ENCODE measurements at places on chromosomes 2 and 18.

GRCh38 chr2:99697811-99698568 lies 208.2 kb upstream of the REV1 start:
- no peak for DNase-seq

DNA sequence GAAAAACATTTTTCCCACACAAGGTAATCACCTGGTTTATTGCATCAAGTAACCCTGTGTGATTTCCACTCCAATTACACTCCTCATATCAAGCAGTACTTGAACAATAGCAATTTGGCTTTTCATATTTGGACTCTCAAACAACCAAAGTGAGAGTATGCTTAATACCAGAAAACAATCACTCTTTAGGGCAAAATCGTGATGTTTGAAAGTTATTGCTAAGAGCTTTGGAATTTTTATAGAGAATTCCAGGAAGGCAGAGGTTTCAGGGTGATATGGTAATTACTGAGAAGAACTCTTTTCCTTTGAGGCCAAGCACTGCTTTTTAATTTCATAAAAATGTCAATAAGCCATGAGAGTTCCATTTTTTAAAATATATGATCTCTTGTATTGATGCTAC lies 779.5 kb upstream of the LRRTM1 start:
- DNase-seq = no peak

- no peak for DNase-seq
These were observed 78.3 kb downstream of the RNF144A start for GRCh38 chr2:6995391-6996097.

GRCh38 chr2:84038866-84039265 lies 420.2 kb downstream of the SUCLG1 start:
- no peak for DNase-seq

DNA sequence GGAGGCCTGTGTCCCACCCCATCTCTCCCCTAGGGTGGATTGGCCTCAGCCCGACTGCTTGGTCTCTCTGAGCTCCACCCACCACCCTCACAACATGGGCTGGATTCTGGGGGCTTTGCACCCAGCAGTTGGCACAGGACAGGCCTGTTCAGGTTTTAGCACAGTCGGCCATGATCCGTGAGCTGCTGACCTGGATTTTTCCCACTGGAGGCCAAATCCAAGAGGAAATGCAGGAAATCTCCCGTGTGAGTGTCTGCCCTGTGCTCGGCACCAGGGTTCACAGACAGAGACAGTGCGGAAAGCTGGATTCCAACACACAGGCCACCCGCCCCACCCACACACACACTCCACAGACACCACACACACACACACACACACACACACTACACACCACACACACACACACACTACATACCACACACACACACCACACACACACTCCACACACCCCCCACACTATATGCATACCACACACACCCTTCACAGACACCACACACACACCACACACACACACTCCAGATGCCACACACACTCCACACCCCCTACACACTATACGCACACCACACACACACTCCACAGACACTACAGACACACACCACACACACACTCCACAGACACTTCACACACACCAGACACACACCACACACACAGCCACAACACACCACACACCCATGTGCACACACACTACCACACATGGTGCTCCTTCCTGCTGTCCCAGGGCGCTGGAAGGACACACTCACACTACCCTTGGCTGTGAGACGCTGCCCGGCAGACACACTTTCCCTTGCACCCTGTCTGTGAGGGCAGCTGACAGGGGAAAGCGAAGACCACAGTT lies 14.1 kb downstream of the MBP start:
- no peak for DNase-seq

GRCh38 chr18:33424266-33424946 lies 16.1 kb downstream of the CCDC178 start:
- DNase-seq = no peak

- DNase-seq = no peak
These were observed 9.6 kb upstream of the ZAP70 start for GRCh38 chr2:97703741-97704140.

GRCh38 chr2:79702905-79703304 lies 190.1 kb downstream of the CTNNA2 start:
- no peak for DNase-seq

DNA sequence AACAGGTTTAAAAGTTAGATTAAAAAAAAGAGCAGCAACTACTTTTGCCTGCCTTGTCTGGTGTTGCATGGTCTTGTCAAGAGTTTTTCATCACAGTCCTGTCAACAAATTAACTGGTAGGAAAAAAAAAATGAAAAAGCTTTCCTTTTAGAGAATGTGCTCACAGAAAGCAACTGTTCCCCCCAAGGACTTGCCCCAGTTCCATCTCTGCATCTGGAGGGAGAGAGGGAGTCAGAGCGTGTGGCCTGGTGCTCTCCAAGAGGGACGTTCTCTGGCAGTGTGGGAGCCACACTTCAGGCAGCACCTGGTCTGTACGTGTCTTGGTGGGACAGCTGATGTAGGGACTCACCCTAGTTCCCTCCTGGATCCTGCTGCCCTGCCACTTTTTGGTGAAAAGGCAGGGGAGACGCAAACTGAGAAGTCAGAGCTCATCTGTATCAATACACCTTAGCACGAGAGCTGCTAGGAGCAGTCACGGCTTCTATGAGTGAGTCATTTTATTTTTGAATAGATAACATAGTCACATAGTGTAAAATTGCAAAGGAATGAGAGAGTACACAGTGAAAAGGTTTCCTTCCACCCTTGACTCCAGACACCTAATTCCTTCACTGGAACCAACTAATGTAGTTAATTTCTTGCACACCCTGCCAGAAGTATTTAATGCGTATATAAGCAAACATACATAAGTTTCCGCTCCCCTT lies 172.5 kb upstream of the MGAT5 start:
- DNase-seq = no peak

DNA sequence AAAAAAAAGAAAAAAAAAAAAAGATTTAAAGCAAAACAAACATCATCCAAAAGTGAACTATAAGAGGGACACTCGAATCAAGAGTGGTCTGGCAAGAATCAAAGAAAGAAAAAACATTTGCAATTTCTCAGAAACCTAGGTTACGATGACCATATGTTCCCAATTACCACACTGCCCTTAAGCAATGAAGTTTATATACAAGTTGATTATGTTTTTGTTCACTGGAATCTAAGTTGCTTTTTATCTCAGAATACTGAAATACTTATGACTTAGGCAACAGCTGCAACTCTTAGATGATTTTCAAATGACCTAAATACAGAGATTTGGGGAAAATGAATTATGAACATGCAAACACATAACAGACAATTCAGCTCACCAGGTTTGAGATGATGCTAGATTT lies 597.1 kb upstream of the CHAC2 start:
- DNase-seq = no peak

- DNase-seq = no peak
These were observed 126.2 kb upstream of the TMEM200C start for GRCh38 chr18:6021306-6022073.

DNA sequence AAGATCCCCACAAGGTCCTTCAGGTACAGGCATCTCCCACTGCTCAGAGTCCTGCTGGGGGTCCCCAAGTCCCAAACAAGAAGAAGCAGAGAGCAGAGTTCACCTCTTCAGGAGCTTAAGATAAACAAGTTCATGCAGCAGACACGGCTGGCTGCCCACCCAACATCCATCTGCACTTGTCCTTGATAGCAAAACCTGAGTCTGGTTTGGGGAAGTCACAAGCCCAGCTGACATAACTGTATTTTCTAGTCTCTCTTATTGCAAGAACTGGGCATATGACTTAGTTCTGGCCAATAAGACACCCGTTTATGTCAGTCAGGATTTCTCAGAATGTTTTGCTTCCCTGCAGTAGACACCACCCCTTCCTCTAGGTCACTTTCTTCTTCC lies 31.8 kb downstream of the AFF3 start:
- peak; percentile 64 for DNase-seq

- DNase-seq = no peak
These were observed 123.5 kb upstream of the ZFP36L2 start for GRCh38 chr2:43349904-43350303.

GRCh38 chr2:18804536-18804935 lies 215.2 kb upstream of the NT5C1B start:
- DNase-seq = no peak

GRCh38 chr2:105005181-105005951 lies 32.5 kb upstream of the MRPS9 start:
- DNase-seq = no peak

DNA sequence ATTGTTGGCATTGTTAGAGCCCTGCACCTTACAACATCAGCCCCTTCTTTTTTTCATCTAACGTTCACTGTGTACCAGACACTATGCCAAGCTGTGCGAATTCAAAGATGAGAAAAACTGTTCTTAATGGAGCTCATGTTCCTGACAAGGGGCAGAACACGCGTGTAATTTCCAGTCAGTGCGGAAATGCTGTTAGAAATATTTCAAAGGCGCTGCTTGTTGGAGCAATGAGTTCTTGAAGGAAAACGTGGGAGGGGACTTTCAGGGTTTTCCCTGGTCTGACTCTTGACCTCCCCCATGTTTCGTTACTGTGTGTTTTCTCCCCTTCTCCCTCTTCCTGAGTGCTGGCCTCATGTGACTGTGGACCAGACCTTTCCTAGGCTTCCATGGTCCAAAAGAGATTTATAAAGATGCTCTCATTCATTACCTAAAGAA lies 1.5 kb downstream of the MTHFD2 start:
- DNase-seq = no peak

DNA sequence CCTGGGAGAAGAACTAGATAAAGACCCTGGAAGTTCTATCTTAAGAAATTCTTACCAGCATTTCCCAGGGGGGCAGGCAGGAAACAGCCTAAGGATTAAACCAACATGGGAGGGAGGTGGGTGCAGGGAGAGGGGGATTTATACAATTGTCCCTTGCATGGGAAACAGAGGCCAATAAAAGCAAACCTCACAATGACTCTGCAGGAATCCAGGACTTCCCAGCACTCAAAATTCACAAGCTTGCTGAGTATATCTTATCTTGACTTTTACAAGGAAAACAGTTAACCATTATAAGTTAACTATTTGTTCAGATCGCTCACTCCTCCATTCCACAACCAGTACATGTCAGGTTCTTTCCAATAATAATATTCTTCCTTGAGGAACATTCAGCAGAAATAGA lies 241.3 kb downstream of the MREG start:
- no peak for DNase-seq

DNA sequence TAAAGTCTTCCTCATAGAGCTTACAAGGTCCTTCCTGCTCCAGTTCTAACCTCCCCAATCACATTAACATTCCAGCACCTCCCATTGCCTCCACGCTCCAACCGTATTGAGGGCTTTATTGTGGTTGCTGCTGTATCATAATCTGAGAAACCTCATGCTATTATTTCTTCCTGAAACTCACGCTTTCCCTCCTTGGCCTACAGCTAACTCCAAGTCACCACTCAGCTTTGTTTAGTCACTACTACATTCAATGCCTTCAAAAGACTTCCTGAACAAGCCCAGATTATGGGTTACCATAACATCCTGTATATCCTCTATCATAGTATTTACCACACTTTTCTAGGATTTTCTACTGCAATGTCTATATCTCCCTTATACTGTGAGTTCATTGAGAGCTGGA lies 230.4 kb downstream of the IKZF2 start:
- no peak for DNase-seq

- DNase-seq = no peak
These were observed 90.0 kb downstream of the TRIB2 start for GRCh38 chr2:12806549-12807242.

- no peak for DNase-seq
These were observed 2.2 kb downstream of the LBX2 start for GRCh38 chr2:74496997-74497776.

DNA sequence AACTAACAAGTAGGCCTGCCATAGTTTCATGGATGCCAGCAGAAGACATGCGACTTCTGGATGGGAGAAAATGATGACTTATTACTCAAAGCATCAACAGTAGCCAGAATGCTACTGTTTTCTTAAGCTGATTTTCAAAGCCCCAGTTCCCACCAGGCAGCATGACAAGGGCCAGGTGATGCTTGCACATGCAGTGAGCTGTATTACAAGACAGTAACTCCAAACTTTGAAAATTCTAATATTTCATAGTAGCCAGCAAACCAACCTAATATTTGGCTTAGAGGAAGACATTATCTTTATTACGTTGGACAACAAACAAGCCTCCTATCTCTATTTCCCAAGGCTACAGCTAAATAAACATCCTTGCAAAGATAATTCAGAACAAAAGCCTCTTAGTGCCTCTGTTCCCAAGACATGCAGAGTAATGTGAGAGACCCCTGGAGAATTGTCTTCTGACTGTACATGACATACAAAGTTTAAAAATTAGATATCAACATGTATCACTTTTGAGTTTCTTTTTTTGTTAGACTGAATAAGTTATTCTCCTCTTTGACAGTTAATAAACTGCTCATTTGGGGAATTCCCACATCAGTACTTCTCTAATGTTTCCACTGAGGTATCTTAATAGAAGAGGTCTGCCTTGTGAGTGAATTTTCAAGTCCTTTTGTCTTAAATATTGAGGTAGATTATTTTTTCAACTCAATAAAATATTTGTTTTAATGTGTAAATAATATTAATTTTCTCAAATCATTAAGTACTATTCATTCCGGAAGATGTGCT lies 367.6 kb upstream of the CWC22 start:
- DNase-seq = no peak

- no peak for DNase-seq
These were observed 6.7 kb downstream of the NPPC start for GRCh38 chr2:231919341-231920035.

DNA sequence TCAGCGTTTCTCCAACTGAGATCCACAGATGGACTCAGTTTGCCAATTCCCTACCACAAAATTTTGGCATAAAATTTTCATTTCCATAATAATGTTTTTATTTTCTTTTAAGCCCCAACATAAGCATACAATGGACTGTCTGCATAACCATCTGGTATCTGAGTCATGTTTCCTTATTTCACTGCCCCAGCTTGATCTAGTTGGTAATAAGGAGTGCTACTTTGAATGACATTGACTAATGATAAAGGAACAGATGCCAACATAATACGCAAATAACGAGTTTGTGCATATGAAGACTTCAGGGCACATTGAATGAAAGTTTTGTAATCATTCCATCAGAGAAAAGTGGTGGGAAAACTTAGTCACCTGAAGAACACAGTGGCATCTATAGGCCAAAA lies 8.8 kb upstream of the MBD2 start:
- no peak for DNase-seq

GRCh38 chr2:120385355-120386127 lies 39.6 kb downstream of the INHBB start:
- DNase-seq = no peak

GRCh38 chr2:7077660-7078267 lies 160.6 kb downstream of the RNF144A start:
- DNase-seq = no peak

GRCh38 chr18:77044866-77045664 lies 87.5 kb downstream of the MBP start:
- no peak for DNase-seq

GRCh38 chr2:186183406-186183805 lies 302.7 kb upstream of the ZC3H15 start:
- DNase-seq = no peak

DNA sequence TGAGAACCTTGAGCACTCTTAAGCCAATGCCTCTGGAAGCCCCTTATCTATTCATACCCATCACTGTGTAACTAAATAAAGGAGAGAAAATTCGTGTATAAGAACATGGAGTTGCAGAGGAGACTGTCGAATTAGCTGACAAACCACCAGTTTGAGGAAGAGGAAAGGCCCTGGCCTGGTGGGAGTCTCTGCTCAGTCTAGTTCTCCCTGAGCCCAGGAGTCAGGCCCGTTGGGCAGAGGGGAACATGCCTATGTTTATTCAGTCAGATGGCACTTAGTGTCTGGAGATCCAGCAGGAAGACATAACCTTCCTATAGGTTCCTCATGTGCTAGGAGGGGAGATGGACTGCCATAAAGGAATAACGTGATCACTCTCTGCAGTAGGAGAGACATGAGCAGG lies 60.3 kb downstream of the MGAT5 start:
- DNase-seq = no peak

Data from memory B cell (primary cell).